ENCODE measurements at places on chromosomes 12 and 14. TPM values are rescaled to one million over a fixed set of nuclear protein-coding genes. Genes with fewer than 3 reads are reported as not detected.

PDZRN4 gene
- total RNA-seq: 12.5 TPM

STXBP6 gene
- 4.4 TPM for total RNA-seq

ITFG2 gene
- total RNA-seq: 33.8 TPM

SPIC gene
- total RNA-seq: not detected

DNA sequence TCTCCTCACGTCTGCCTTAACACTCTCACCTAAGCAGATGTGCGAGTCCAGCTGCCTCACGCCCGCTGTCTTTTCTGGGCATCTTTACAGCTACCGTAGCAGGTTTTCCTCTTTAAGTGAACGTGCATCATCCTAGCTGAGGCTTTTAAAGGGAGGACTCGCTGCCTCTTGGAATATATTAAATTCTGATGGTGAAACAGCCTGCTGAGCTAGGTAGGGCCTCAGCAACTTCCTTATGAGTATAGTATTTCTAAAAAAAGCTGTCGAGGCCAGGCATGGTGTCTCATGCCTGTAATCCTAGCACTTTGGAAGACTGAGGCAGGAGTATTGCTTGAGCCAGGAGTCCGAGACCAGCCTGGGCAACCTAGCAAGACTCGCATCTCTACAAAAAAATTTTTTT lies 32.2 kb downstream of the TESC start:
- no peak overlapping the region for H3K27ac ChIP-seq
- H3K27me3 ChIP-seq: no peaks in the 10 kb centered on the region
- no peaks in the 10 kb centered on the region for H3K4me1 ChIP-seq
- no peaks in the 10 kb centered on the region for H3K36me3 ChIP-seq
- no peak overlapping the region for H3K4me3 ChIP-seq
- DNase-seq: no peak

DNA sequence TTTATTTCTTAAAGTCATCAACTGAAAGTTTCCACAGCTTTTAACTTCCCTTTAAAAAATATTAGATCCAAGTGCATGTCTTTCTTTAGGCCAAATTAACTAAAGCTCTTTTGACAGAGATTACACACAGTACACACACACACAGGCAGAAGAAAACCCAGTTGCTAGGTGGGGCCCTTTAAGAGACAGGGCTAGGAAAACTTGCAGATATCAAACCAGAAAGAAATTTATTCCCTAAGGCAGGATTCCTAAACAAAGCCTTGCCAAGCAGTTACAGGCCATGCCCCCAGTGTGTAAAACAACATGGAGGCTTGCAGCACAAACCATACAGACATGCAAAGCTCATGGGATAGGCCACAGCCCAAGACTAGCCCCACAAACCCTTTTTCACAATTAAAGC lies 123.4 kb downstream of the FSCB start:
- no peak for DNase-seq
- H3K4me1 ChIP-seq: no peaks in the 10 kb centered on the region
- H3K36me3 ChIP-seq: no peaks in the 10 kb centered on the region
- H3K27me3 ChIP-seq: no peaks in the 10 kb centered on the region
- no peak overlapping the region for H3K4me3 ChIP-seq

DNA sequence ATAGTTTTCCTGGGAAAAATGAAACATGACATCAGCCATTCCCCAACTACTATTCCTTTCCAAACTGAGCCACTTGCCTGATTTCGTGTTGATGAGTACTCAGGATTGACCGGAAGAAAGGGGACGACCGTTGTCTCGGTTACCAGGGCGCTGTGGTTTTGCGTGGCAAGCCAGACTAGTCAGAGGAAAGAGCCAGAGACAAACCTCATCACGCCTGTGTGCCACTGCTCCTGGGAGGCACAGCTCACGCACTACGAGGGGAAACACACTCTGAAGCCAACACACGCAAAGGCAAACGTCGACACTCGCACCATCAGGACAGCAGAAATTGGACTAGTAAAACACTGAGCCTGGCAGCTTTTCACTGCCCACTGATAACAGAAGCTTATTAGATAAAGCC lies 35.0 kb downstream of the GIT2 start:
- H3K36me3 ChIP-seq: peaks cover 23% of the 10 kb centered on the region
- H3K27ac ChIP-seq: no peak overlapping the region
- H3K27me3 ChIP-seq: no peaks in the 10 kb centered on the region
- DNase-seq: no peak
- H3K4me3 ChIP-seq: no peak overlapping the region

DNA sequence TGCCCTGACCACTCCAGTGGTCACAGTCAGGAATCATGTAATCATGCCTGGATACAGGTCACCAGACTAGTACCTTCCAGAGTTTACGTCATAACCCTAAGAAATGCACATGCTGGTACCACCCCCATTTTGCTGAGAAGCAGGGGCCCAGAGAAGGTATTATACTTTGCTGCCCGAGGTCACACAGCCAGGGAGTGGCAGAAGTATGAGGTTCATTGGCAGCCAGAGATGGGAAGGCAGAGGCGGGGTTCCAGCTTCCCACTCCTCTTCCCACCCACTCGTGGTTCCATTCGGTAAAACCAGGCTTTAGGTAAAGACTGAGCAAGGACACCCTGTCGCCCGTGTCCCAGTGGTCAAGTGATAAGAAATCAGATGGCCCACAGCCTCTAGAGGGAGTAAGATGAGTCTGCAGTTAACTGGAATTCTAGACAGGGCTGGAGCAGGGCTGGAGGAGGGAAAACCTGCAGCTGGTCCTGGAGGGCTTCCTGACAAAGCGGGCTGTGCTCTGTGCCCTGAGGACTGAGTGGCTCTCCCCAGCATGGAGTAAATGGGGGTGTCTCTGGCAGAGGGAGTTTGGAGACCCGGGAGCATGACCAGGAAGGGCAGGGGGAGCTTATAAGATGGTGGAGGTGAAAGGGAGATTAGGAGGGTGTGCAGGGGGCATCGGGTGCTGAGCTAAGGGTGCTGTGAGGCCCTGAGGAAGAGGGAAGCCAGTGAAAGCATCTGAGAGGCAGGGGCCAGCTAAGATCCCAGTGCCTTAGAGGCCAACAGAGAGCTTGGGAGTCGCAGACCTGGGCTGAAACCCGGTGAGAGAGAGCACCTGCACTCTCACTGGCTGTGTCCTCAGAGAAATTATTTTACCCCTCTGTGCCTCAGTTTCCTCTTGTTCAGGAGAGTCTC lies 5.7 kb downstream of the FAM222A start:
- DNase-seq: no peak
- H3K4me3 ChIP-seq: no peak overlapping the region
- H3K27me3 ChIP-seq: no peaks in the 10 kb centered on the region
- no peaks in the 10 kb centered on the region for H3K36me3 ChIP-seq
- no peak overlapping the region for H3K27ac ChIP-seq

- H3K27ac ChIP-seq: no peak overlapping the region
- no peaks in the 10 kb centered on the region for H3K36me3 ChIP-seq
- no peak for DNase-seq
- H3K4me3 ChIP-seq: no peak overlapping the region
- no peaks in the 10 kb centered on the region for H3K27me3 ChIP-seq
Measured at GRCh38 chr14:69581316-69581935, 6.8 kb upstream of the CCDC177 start.

GRCh38 chr14:67586369-67586768 lies 13.7 kb downstream of the PIGH start:
- no peak overlapping the region for H3K27ac ChIP-seq
- no peak for DNase-seq
- H3K4me3 ChIP-seq: no peak overlapping the region
- H3K36me3 ChIP-seq: peaks cover 16% of the 10 kb centered on the region

DNA sequence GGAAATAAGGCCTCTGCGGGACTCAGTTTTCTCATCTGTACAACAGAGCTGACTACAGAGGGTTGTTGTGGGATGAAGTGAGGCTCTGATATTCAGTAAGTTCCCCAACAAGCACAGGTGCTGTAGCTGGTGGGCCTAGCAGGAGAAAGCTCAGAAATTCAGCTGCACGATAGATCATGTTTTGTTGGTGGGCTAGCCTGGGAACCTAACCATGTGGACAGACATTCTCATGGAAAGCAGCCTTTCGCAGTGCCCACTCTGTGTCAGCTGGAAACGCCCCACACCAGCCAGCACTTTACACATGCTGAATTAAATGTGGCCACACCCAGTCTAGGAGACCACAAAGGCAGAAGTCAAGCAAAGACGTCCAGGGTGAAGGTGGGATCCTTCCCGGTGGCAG lies 16.1 kb downstream of the PITPNM2 start:
- H3K4me1 ChIP-seq: peaks cover under 1% of the 10 kb centered on the region
- no peaks in the 10 kb centered on the region for H3K36me3 ChIP-seq
- no peak overlapping the region for H3K27ac ChIP-seq
- no peak overlapping the region for H3K4me3 ChIP-seq

GRCh38 chr12:75271576-75271975 lies 58.5 kb downstream of the CAPS2 start:
- no peaks in the 10 kb centered on the region for H3K36me3 ChIP-seq
- H3K4me1 ChIP-seq: no peaks in the 10 kb centered on the region
- H3K4me3 ChIP-seq: no peak overlapping the region
- DNase-seq: no peak
- no peaks in the 10 kb centered on the region for H3K27me3 ChIP-seq
- no peak overlapping the region for H3K27ac ChIP-seq
